Lower leg skin (tissue), 4 donors: ENCODE measurements at places on chromosomes 1 and 21. TPM values are rescaled to one million over a fixed set of nuclear protein-coding genes. Genes with fewer than 3 reads are reported as not detected.
A peak's percentile ranks its signal among the peaks of the same experiment; 100 is the strongest.

- no peak for DNase-seq
Observed at GRCh38 chr1:78410643-78411042, 80.1 kb upstream of the PTGFR start.

- DNase-seq, result no peak
Observed at GRCh38 chr1:38451541-38451993, 405.0 kb upstream of the POU3F1 start.

The CDA gene
- total RNA-seq, result 22.3 TPM

DNA sequence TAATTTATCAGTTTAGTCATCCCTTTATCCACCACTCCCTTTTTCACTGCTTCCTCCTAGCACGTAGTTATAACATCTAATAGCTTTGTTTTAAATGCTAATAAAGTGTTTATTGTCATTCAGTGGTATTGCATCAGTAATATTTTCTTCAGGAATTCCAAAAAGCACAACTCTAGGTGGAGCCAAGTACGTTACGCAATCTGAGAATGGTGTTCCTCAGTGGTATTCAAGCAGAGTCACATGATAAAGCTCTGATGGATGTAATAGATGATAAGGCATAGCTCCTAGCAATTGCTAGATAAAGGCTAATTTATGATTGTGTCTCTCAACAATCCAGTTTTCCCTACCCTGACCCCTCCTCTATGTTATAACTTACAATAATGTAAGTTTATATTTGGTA, 494.6 kb upstream of the ADGRL4 start:
- no peak for DNase-seq

- no peak for DNase-seq
Observed at GRCh38 chr1:184987696-184988095, 13.4 kb upstream of the NIBAN1 start.

- no peak for DNase-seq
Observed at GRCh38 chr1:25682059-25682601, 65.5 kb downstream of the MAN1C1 start.

DNA sequence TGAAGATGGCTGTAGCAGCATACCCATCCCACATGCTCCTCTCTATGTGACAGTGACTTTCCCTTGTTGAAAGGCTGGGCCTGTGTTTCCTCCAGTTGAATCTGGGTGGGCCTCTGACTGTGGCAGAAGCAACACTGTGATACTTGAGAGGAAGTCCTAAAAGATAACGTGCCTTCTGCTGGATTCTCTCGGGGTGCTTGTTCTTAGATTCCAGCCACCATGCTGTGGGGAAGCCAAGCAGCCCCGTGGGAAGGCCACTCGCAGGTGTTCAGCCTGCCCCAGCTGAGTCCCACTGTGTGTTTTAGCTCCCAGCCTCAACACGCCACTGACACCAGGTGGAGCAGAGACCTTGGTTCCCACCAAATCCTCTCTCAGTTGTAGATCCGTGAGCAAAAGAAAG, 31.5 kb downstream of the TRAPPC10 start:
- DNase-seq, result no peak

DNA sequence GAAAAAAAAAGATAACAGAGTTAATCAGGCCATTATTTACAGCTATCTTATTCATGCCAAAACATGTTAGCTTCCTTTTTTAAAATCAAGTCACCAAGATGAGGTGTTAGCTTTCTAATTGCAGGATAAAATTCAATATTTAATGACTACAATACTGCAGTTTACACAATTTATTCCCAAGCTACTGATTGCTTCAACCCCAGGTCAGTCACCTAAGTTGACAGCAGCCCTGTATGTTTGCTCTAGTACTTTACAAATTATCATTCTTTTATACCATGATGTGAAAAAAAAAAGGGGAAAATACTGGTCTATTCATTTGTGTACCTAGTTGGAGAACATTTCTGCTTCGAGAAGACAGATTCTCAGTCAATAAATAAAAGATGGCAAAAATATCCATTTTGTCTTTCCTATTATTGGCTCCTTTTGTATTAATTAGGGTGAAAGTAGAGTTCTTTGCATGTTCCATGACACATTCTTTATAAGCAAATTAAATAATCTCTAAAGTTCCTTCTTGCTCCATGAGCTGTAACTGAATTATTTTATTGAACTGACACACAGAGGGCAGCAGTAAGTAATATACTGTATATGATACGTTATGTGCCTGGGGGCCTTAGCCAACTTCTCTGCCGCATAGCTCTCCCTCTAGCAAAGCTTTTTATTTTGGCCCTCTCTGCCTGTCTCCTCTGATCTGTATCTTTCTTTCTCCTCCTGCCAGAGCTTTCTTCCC, 48.0 kb downstream of the DIPK1A start:
- DNase-seq, result no peak

DNA sequence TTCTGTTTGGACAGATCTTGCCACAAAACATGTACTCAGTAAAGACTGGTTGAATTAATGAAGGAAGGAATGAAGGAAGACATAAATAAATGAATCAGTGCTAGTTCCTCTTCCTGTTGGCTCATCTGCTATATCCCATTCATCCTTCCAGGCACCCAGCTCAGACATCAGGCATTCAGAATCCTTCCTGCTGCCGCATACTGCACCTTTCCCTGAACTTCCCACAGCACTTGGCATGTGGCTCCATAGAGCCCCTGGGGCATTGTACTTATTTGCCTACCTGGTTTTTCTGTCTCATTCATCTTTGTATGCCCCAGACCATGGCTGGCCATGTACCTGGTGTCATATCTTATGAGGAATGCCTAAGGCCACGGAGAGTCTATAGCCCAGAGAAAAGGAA, 34.4 kb upstream of the ZNF648 start:
- DNase-seq, result no peak

The BARHL2 gene
- total RNA-seq, result not detected

The OR2T2 gene
- total RNA-seq, result not detected

The NAXE gene
- 52.7 TPM for total RNA-seq

- DNase-seq, result peak; percentile 20
Observed at GRCh38 chr1:47575855-47576757, 138.3 kb downstream of the FOXD2 start.

DNA sequence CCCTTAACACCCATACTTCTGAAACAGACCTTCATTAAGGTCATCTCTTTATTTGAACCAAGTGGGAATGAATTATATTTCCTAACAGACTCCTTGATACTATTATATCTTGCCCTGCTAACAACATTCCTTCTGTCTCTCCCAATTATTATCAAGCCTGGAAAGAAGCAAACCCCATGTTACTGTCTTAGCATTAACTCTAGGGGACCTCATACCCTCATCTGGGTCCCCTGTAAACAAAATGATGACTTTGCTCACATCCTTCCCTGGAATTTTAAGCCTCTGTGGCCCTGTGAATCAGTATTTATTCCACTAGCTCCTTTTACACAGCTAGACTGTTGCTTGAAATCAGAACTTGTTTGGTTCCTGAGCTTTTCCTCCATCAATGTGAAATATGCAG, 38.3 kb upstream of the BCL10 start:
- DNase-seq, result no peak

DNA sequence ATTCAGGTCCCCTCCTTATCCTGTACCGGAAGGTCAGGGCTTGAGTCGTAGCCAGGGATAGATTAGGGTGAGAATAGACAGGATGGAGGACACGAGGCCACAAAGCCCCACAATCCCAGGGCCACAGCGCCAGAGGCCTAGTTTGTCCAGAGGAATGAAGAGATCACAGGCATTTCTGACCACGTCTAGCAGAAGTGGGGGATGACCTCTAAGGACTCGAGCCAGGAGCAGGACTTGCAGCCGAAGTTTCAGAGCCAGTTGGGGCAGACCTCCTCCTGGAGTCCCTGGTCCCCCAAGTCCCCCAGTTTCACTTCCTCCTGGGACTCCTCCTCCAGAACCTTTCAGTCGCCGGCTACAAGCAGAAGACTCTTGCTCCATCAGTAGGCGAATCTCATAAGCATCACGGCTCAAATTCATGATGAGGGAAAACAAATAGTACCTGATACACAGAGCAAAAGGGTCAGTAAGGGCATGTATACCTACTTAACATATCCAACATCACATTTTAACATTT, 2.3 kb upstream of the ITGA10 start:
- no peak for DNase-seq

GRCh38 chr1:65431111-65431705, 10.7 kb downstream of the LEPR start:
- DNase-seq, result no peak

DNA sequence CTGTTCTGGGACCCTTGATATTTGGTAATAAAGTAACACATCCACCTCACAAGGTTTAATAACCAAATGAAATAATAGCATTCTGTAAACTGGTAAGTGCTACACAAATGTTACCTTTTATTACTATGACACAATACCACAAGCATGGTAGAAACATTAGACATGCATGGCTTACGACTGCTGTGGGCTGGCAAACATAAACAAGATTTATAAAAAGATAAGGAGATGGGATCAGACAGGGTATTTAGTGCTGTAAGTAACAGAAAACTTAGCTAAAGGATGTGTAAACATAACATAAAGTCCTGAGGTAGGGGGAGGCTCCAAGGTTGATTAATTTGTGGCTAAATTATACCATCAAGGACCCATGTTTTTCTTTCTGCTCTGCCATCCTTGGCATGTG, 212.6 kb downstream of the BARHL2 start:
- no peak for DNase-seq

The CD1C gene
- total RNA-seq, result 3.6 TPM

DNA sequence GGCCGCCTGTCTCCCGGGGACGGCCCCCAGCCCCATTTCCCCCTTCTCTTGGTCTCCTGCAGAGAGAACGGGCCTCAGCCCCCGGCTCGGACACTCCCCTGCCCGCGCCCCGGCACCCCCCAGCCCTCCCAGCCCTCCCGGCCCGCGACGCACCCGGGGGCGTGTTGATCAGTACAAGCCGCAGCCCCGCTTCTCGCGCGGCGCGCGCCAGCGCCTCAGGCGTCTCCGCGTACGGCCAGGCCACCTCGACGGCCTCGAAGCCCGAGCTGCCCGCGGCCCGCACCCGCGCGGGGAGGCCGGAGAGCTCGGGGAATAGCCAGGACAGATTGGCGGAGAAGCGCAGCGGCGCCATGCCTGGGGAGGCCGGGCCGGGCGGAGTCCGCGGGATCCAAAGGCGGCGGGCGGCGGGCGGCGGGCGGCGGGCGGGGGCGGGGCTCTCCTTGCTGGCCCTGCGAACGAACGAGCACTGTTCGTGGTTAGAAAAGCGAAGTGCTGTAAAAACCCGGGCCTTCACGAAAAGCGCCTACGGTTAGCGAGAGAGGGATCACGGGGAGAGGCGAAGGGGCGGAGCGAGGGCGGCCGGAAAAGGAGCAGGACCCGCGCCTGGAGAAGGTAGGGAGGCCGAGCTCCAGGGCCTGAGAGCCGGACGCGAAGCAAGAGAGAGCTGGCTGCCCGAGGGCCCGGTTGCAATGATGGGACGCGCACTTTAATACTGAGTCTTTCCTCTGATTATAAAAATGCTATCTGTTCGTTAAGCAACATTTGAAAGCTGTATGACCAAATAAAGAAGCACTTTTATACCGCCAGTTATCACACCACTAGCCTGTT, at the start of gene HYI:
Gene HYI, minus strand, starts transcription at position 490 of the 828 bp plus-strand sequence. Its CDS starts 138 bp downstream, at position 352.
- DNase-seq, result peak; percentile 96

DNA sequence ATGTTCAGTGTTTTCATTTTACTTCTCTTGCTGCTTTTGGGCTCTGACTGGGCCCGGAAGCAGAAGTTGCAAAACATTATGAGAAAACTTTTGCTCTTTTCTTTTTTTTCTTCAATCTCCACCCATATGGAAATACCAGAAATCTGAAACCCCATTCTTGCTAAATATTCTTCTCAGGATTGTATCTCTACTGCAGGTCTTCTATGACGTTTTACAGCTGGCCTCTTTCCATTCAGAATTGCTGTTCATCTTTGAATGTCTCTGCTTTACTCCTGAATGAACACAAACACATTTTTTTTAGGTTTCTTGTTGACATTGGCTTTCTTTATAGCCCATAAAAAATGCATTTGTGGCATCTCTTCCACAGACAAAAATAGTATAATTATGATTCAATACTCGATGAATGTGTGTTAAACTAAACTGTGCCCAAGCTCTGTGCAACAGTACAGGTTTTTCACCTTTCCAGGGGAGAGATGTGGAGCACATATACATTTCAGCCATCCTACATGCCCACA, 18.8 kb downstream of the PTPRC start:
- no peak for DNase-seq
